ENCODE measurements at places on chromosomes 13 and 19.

DNA sequence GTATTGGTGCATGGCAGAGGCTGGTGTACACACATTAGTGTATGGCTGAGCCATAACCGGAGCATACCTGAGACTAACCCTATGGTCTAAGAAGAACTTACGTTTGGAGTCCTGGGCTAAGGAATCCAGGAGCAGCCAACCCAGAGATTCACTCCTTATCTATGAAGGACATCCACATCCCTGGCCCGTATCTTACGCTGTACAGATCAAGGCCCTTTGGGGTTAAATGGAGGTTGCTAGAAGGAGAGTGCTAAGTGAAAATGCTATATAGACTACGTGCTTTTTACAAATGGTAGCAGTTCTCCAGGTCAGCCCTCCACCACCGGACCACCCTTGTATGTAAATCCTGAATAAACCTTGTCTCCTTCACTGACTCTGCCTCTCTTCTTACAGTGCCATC, 1.9 kb upstream of the SUGT1 start:
- DNase-seq: no peak

DNA sequence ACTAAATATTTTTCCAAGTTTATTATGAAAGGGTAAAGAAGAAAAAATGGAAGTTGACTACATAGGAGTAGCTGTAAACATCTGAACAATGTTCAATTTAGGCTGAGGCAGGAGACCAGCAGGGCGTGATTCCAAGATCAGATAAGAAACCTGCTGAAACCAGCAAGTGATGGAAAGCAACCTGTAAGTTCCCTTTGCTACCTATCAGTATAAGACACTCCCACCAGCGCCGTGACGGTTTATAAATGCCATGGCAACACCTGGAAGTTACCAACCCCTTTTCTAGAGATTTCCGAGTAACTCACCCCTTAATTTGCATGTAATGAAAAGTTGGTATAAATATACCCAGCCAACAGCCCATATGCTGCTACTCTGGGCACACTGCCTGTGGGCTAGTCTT, 1.1 kb upstream of the ZNF45 start:
- DNase-seq: no peak

DNA sequence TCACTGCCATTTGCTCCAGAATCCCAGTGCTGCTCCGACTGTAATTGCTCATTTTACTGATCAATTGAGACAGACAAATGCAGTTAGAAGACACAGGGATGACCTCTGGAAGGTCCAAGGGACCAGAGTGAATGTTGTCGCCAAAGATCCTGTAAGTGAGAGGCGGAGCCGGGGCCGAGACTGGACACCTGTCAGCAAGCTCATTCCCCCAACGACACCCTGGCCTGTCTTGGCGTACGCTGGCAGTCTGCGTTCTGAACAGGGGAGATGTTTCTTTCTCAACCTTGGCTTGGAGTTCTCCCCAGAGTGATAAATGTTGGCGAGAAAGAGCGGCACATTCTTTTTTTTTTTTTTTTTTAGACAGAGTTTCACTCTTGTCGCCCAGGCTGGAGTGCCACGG, 24.2 kb downstream of the GADD45B start:
- DNase-seq: no peak

DNA sequence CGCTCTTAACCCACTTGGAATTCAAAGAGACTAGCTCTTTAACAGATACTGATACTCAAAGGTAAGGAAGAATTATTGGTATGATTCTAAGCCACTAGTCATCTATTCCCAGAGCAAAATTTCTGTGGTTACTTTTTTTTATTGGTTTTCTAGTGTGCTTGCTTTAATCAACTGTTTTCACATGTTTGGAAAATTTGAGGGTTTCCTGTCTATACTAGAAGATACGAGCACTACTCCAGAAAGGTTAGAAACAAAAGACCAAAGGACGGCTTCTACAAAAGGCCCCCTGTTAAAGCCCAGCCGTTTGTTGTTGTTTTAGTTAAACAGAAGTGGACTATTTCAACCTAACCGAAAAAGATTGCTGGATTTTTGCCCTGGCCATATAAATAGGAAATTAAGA, 18.5 kb upstream of the LPAR6 start:
- no peak for DNase-seq

- DNase-seq: no peak
These were observed 470.0 kb downstream of the TSHZ3 start for GRCh38 chr19:30879225-30879624.

All from GM04503 (cell line).